HFF-Myc (cell line): ENCODE measurements at places on chromosomes 5 and 9.

GRCh38 chr9:128683340-128684064 is 5.5 kb upstream of the SET start:
- DNase-seq: no peak

DNA sequence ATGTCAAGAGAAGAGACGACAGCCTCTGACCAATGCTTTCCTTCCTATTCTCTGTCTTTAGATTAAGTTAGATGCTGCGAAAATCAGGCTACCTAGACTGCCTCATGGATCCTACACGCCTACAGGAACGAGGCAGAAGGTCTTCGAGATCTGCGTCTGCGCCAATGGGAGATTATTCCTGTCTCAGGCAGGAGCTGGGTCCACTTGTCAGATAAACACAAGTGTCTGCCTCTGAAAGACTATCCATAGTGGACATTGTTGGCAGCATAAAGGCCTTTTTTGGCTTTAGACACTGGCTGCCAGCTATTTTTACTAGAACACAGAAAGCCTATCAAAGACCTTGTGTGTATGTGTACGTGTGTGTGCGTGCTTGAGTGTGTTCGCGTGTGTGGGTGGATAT is 90.9 kb upstream of the PPP1R2B start:
- no peak for DNase-seq

DNA sequence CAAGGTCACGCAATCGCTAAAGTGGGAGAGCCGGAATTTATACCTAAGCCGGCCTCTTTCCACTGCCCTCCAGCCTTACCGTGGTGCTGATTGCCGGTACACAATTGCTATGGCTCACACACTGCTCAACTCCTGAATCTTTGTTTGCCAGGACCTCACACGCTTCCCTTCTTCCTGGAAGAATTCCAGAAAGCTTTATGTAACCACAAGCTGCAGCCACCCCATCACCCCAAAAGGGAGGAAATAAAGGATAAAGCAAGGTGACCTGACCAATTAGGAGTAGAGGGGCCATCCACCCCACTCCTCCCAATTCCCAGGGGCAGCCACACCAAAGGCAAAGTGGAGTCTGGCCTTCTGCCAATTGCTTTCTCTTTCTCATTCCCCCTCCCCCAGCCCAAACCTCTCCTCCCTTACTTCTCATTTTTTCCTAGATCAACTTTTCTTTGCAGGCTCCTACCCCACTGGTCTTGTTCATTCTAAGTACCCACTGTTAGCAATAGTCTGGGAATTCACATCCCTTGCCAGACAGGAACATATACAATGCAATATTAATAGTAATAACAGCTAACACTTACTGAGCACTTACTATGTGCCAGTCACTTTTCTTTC is 18.0 kb upstream of the CDC23 start:
- no peak for DNase-seq

DNA sequence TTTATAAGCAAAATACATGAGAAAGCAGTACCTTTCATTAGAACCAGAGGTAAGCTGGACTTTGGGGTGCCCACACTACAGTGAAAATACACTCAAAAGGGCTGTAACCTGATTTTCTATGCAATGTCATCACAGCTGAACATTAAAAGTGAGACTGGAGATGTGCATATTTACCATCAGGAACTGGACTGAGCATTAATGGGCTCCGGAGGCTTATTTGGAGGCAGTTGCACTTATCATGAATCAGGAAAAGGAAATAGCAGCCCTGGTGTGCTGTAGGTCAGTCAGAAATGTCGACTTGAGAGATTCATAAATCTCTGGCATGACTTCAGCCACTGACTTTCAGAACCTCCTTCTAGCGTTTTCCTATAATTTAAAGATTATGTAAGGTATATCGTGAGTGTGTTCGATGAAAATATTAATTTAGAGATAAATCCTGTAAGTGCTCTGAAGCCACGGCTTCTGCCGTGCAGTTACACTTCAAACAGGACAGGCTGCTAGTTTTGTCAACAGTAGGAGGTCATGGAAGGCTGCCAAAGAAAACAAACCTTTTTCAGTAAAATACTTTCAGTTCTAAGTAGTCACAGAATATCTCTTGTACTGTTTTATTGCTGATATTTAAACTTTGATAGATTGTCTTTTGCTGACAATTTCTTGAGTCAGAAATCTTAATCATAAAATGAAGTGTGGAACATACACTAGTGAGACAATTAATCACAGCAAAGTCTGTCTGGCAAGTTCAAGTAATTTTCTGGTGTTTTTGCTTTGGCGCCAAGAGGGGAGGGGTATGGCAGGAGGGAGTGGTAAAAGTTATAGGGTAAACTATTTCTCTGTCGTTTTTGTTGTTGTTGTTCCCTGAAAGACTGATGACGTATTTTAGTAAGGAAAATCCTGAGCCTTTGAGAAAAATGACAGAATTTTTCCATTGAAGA is 939.7 kb downstream of the NR2F1-AS1 start:
- DNase-seq: peak; percentile 26

DNA sequence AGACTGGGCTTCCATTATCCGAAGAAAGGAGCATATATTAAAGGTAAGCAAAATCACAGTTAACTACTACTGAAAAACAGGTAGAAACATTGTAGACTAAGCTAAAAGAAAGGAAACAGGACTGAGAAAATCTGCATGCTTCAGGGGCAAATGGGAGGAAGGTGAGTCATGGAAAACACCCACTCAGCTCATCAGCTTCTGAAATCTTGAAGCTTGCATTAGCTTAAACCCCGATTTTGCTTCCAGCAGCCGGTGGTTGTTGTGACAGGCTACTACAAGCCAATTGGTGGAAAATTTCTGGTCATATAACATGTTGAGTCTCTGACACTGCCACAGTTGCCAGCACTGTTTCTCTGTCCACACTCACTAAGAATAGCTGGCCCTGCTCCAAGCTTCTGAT is 179.6 kb upstream of the PUM3 start:
- DNase-seq: no peak

DNA sequence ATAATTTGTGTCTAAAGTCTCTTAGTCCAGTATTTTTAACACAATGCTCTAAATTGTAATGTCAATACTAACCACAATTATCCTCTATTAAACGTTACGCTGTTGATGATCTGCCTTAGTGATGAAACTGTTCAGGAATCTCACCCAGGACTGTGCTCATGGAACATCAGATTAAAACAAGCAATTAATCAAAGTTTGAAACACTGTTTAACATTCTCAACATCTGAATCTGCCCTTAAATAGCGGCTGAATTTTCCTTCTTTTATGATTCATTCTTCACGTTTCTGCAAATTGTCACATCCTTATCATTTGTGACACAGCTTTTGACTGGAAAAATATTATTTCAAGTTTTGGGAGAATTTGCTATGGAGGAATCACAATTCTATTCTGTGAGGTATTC is 113.8 kb downstream of the MARCHF11 start:
- DNase-seq: no peak

DNA sequence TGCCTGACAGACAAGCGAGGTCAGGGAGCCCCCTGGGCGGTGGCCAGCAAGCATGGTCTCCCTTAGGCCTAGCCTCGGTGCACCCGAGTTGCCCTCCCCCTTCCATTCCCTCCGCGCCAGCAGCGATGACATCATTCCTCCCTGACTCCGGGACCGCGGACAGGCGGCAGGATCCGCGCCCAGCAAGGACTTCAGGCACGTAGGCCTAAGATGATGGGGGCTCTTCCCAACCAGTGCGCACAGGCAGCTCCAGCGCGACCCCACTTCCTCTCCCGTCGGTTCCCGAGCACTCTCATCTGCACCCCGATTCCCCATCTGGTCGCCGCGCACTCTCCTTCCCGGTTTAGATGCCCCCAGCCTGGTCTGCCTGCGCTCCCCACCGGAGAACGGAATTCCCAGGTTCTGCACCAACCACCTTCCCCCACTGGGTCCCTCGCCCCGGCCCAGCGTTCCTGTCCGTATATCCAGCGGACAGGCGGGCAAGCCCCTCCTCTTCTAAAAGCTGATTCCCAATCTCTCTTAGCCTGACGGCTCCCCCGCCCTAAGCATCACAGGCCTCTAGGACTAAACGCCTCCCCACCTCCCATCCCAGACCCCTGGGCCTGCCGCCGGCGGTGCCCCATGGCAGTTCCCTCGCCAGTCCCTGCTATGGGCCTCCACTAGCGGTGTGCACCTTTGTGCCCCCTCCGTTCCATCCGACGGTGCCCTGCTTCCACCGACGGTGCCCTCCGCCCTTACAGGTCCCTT is 931 bp downstream of the FAM219A start:
- DNase-seq: no peak

- no peak for DNase-seq
These were observed 1668.0 kb upstream of the NUDT12 start for GRCh38 chr5:105230516-105231157.

DNA sequence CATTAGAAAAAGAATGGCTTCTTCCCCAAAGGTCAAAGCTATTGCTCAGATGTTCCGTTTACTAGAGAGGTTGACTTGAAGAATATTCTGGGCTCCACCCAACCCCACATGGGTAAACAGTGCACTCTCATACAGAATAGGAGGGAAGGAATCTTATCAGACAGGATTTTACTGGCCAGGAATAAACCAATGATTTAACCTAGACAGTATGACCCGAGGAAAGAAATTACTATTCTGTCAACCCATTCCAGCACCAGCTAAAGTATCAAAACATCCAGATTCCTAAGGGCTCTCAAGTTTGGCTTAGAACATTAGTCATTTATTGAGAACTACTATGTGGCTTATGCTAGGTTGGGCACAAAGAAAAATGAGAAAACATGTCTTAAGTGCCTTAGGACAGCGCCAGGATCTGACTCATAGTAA is 493.6 kb upstream of the KLF4 start:
- peak; percentile 11 for DNase-seq

GRCh38 chr5:174723315-174723978 is 935 bp upstream of the MSX2 start:
- DNase-seq: no peak

DNA sequence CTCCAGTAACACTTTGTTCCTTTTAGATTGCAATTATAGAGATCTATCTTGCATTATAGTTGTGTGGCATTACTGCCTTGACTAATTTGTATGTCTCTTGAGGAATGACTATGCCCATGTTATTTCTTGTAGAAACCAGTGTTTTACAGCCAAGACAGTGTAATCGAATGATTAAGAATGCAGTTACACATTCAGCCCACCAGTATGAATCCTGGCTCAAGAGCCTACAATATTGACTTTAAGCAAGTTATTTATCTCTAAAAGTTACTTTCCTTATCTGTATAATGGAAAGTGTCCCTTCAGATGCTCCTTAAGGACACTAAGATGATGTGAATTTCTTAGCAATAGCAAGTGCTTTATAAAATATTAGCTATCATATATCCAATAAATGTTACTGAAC is 9.7 kb upstream of the SNX24 start:
- DNase-seq: no peak
